ENCODE measurements at places on chromosomes 6 and 20. TPM values are rescaled to one million over a fixed set of nuclear protein-coding genes. Genes with fewer than 3 reads are reported as not detected.

The TREML1 gene
- not detected for total RNA-seq

The HLA-DMB gene
- total RNA-seq, result not detected

The ADTRP gene
- 25.3 TPM for total RNA-seq

The UNC5CL gene
- 0.14 TPM for total RNA-seq

The CNBD2 gene
- total RNA-seq, result 1.1 TPM

The ANKEF1 gene
- total RNA-seq, result 13.7 TPM

The SLC22A2 gene
- not detected for total RNA-seq

The BNIP5 gene
- not detected for total RNA-seq

The TBX18 gene
- total RNA-seq, result 4.1 TPM

The GNRH2 gene
- total RNA-seq, result not detected

The DEFB132 gene
- total RNA-seq, result not detected

The EMILIN3 gene
- not detected for total RNA-seq

The HLA-DMA gene
- total RNA-seq, result 2.4 TPM

The NRSN2 gene
- 6.2 TPM for total RNA-seq

The MED23 gene
- 24.9 TPM for total RNA-seq

The TENT5A gene
- total RNA-seq, result 16.4 TPM

The IL17F gene
- total RNA-seq, result not detected

The ENTPD6 gene
- 73.5 TPM for total RNA-seq

The WFDC5 gene
- 0.64 TPM for total RNA-seq

The MRAP2 gene
- total RNA-seq, result under 0.01 TPM

The THEMIS gene
- not detected for total RNA-seq

The CPNE5 gene
- not detected for total RNA-seq

The HS3ST5 gene
- total RNA-seq, result not detected

The SYCP2L gene
- 2.4 TPM for total RNA-seq

The IL17A gene
- not detected for total RNA-seq

The TRIM15 gene
- not detected for total RNA-seq

The SPATA25 gene
- 1.00 TPM for total RNA-seq

The ADAM33 gene
- total RNA-seq, result not detected

The EPPIN gene
- total RNA-seq, result not detected

The PSMG4 gene
- total RNA-seq, result 16.7 TPM

The NCOA5 gene
- 8.5 TPM for total RNA-seq

The PLCB4 gene
- 1.0 TPM for total RNA-seq

The SLC17A3 gene
- total RNA-seq, result not detected

The RGL2 gene
- total RNA-seq, result 40.4 TPM
